CD4-positive, alpha-beta memory T cell (primary cell): ENCODE measurements at places on chromosomes 5 and 9. TPM values are rescaled to one million over a fixed set of nuclear protein-coding genes. Genes with fewer than 3 reads are reported as not detected.

GRCh38 chr5:34998058-34998789, 49.5 kb downstream of the AGXT2 start:
- no peak for DNase-seq

GRCh38 chr9:134690946-134691694, 49.5 kb downstream of the COL5A1 start:
- DNase-seq, result no peak

GRCh38 chr9:90774071-90774470, 27.5 kb upstream of the SYK start:
- DNase-seq, result no peak

DNA sequence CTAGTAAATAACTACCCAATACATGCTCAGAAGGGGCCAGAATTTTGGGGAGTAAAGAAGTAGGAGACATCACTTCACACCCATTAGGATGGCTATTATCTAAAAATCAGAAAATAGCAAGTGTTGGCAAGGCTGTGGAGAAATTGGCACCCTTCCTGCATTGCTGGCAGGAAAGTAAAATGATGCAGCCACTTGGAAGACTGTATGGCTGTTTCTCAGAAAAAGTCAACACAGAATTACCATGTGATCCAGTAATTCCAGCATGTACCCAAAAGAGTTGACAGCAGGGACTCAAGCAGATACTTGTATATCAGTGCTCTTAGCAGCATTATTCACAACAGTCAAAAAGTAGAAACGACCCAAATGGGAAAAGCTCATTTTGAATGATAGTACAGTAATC, 107.6 kb downstream of the APBA1 start:
- no peak for DNase-seq

DNA sequence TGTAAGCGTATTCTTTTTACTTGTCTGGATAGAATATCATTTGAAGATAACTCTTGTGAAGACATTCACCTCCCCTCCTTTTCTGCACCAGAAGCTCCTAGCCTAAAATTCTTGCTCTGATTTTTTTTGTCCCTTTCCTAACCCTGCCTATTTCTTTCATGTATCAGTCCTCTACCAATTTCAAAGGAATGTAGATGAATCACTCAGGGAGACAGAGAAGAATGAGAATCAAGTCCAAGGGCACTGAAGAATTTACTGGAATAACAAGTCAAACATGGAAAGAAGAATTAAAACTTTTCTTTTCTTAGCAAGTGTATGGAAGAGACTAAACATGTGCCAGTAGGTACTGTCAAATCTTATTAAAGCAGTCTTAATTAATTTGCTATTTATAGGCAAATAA, 618.7 kb downstream of the DNAH5 start:
- no peak for DNase-seq

DNA sequence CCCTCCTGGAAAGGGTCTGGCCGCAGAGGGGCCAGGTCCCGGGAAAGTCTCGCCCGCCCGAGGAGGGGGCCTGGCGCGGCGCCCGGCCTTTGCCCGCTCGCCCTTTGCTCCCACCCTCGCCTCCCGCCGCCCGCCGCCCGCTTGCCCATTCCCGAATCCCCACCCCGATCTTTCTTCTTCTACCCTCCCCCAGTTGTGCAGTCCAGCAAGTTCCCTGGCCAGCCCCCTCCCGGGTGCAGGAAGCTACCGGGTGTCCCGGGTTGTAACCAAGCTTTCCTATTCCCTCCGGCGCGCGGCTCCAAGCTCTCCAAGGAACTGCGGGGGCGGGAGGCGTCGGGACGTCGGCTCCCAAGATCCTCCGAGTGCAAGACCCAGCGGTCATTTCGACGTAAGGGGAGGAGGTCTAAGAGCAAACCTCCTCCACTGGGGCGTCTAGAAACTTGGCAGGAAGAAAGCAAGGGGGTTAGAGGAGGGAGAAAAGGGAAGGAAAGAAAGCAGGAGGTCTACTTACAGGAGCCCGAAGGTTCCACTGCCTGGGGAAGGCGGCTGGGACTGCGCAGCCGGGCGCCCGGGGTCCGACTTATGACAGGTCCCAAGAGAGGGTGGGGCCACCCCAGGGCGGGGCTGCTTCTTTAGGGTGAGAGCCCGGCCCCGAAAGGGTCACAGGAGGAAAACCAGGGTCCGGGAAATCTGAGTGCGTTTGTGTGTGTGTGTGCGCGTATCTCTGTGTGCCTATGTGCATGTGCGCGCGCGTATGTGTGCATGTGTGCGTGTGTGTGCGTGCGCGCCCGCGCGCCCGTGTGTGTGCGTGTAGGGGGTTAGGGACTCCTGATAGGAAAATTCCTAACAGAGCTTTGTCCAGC, at the start of gene PTGR1:
Gene PTGR1, minus strand, starts transcription at position 556 of the 863 bp plus-strand sequence. CDS start 2,225 bp downstream, outside the sequence.
- DNase-seq, result peak; percentile 39

Gene PPP3R2
- not detected for polyA plus RNA-seq

Gene ZNF462
- polyA plus RNA-seq, result not detected

Gene BAAT
- 0.08 TPM for polyA plus RNA-seq

Gene PGGT1B
- 13.7 TPM for polyA plus RNA-seq

Gene SPATA31D4
- polyA plus RNA-seq, result not detected

Gene SGCD
- not detected for polyA plus RNA-seq
